ENCODE measurements at places on chromosomes 2 and 18.

- DNase-seq, result no peak
These were observed 245.3 kb downstream of the TFCP2L1 start for GRCh38 chr2:121039679-121040078.

DNA sequence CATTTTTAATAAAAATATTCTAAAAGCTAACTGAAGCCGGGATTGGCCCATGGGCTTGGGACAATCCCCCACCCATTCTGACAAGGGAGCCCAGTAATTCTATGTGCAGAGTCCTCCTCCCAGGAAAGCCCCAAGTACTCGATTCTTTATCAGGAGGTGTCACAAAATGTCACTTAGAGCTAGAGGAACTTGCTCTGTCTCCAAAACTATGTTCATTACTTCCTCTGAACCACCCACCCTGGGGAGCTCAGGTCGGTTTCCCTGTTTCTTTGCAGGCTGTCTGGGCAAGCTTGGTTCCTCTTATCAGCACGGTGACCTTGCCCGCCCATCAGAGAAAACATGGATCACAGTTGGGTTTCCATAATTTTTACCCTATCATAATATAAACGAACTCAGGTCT, 430.6 kb upstream of the ID2 start:
- no peak for DNase-seq

DNA sequence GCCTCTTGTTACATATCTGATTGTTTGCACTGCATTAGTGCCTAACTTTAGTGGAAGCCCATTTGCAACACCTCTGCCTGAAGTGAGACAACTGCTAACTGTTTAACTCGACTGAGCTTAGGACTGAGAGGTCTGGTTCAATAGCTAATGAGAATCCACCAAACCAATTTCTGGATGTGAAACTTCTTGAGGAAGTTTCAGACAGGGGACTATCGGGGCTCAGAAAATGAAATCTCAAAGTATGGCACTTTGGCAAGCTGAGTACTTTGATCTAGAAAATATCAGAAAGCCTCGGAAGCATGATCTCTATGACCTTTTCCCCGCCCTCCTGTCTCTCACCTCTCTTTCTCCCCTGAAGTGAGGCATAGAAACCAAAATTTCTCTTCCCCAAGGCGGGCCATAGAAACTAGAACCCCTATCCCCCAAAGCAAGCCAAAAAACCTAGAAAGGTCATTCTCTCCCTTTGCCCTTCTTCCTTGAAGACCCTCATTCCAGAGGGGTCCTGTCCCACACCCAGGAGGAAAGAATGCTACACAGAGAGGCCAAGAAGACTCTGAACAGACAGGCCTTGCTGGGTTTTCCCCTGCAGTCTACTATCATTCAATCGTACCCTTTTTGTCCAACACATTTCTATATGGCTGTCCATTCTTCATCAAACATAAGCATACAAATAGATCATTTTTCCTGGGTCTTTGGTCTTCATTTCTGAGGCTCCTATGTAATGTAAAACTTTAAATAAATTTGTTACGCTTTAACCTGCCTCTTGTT, 69.6 kb upstream of the CREB1 start:
- DNase-seq, result no peak

GRCh38 chr2:158202161-158202815, 100.6 kb downstream of the UPP2 start:
- DNase-seq, result peak; percentile 57

Data from fibroblast of skin of scalp (primary cell).